ENCODE measurements at places on chromosomes 1 and 21.

GRCh38 chr1:174322202-174322862 lies 125.4 kb upstream of the GPR52 start:
- no peak for DNase-seq

DNA sequence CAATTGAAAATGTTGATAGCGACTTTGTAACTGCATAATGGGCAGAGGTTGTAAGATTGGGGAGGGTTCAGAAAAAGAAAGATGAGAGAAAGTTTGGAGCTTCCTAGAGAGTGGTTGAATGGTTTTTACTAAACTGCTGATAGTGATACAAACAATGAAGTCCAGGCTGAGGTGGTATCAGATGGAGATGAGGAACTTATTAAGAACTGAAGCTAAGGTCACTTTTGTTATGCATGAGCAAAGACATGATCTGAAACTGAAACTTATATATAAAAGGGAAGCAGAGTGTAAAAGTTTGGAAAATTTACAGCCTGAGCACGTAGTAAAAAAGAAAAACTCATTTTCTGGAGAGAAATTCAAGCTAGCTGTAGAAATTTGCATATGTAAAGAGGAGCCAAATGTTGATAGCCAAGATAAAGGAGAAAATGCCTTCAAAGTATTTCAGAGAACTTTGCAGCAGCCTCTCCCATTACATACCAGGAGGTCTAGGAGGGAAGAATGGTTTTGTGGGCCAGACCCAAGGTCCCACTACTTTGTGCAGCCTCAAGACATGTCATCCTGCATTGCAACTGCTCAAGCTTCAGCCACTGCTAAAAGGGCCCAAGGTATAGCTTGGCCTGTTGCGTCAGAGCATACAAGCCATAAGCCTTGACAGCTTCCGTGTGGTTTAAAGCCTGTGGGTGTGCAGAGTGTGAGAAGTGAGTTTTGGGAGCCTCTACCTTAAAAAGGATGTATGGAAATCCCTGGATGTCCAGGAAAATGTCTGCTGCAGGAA lies 843.9 kb downstream of the AMY1C start:
- no peak for DNase-seq

- DNase-seq, result no peak
Measured at GRCh38 chr1:81432654-81433109, 368.1 kb upstream of the ADGRL2 start.

- DNase-seq, result peak; percentile 49
Measured at GRCh38 chr1:30740251-30741238, 17.0 kb downstream of the LAPTM5 start.

DNA sequence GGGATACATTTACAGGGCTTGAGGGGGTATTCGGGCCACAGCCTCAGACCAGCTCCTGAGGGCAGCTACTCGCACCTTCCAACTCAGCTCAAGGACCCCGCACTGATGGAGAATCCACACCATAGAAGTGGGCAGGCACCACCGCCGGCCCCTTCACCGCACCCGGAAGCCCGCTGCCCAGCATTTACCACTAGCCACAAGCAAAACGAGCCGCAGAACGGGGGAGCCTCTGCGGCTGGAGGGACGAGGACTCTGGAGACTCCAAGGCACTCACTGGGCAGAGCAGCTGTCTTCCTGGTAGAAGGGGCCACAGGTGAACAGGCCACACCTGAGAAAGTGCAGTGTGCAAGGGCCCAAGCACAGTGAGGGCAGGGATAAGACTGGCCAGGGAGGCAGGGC lies 5.4 kb downstream of the UBE2J2 start:
- no peak for DNase-seq

DNA sequence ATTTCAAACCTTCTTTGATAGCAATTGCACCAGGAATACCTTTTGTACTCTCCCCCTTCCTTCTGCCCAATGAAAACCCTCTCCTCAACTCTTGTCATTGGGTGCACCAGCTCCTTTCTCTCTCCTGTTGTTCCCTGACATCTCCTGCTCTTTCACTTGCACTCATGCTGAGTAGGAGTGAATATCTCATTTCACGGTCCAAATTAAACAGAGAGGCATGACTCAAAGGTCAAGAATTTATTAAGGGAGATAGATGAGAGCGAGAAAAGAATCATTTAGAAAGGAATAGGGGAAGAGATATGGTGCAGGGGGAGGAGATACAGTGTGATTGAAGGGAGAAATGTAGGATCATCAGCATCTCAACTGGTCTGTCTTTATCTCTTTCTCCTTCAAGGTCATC lies 22.1 kb downstream of the AIM2 start:
- no peak for DNase-seq

GRCh38 chr21:46607636-46608035 lies 2.8 kb upstream of the S100B start:
- no peak for DNase-seq

DNA sequence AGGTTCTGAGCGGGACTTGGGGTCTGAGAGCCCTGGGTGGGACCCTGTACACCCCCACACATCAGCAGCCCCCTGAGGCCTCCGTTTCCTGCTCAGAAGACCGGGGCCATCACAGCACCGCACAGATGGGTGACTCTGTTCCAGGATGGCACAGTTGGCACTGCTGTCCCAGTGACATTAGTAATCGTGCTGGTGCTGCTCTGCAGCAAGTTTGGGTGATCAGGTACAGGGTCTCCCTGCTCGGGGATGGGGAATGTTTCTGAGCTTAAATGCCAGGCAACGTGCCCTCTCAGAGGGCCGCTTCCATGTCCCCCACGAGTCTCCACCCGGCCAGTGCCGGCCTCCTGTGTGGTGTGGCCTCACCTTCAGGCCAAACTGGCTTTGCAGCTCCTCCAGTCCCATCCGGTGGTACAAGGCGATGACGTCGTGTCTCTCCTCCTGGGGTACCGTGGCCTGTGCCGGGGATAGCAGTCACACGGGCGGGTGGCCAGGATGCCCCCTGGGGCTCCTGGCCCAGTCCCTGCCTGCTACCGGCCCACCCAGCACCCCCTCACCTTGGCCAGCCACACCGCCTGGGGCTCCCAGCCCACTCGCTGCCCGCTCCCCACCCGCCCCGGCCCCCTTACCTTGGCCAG lies 17.1 kb downstream of the PRXL2B start:
- no peak for DNase-seq

DNA sequence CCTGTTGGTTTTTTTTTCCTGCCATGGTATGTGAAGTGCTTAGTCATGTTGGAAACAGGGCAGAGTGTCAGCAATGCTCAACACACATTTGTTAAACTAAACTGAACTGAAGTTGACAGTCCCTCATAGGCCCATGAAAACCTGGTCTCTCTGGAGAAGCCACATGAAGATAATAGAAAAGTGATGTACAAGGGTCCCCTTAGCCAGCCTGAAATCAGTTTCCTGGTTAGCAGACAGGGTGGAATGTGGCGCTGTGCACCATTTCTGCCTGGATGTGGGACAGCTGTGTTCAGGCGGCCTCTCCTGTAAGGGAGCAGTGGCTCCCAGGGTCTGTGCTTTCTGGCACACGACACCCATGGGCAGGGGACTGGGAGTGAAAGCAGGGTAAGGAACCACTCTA lies 9.9 kb upstream of the CHI3L1 start:
- no peak for DNase-seq

- no peak for DNase-seq
Measured at GRCh38 chr1:94846308-94846707, 26.2 kb downstream of the SLC44A3 start.

DNA sequence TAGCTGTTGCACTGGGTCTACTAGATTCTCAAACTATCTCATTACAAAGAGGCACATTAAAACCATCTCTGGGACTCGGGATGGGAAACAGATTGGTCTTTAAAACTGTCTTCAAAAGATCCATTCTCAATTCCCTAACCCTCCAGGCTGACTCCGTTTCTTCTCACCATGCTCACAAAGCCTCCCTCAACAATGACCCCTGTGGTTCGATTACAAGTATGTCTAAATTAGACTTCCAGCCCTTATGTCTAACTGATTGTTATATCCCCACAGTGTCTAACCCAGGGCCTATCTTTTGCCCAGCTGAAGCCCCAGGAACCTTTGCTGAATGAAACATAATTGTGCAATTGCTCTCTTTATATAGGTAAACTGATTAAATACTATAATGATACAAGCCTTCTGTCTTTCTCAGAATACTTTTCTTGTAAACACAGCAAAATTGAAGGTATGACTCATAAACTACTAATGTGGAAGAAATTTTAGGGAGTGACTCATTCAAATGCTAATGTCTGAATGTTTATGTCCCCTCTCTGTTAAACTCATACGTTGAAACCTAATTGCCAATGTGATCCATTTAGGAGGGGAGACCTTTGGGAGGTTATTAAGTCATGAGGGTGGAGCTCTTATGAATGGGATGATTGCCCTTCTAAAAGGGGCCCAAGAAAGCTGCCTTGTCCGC lies 65.6 kb upstream of the DAB1 start:
- DNase-seq, result no peak

DNA sequence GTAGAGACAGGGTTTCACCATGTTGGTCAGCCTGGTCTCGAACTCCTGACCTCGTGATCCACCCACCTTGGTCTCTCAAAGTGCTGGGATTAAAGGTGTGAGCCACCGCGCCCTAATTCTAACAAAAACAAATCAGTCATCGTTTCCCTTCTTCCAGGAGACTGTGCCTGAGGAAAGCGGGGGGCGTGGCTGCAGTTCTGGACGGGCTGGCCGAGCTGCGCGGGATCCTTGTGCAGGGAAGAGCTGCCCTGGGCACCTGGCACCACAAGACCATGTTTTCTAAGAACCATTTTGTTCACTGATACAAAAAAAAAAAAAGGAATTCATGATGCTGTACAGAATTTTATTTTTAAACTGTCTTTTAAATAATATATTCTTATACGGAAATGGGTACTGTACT lies 104.2 kb downstream of the WDR4 start:
- DNase-seq, result no peak

DNA sequence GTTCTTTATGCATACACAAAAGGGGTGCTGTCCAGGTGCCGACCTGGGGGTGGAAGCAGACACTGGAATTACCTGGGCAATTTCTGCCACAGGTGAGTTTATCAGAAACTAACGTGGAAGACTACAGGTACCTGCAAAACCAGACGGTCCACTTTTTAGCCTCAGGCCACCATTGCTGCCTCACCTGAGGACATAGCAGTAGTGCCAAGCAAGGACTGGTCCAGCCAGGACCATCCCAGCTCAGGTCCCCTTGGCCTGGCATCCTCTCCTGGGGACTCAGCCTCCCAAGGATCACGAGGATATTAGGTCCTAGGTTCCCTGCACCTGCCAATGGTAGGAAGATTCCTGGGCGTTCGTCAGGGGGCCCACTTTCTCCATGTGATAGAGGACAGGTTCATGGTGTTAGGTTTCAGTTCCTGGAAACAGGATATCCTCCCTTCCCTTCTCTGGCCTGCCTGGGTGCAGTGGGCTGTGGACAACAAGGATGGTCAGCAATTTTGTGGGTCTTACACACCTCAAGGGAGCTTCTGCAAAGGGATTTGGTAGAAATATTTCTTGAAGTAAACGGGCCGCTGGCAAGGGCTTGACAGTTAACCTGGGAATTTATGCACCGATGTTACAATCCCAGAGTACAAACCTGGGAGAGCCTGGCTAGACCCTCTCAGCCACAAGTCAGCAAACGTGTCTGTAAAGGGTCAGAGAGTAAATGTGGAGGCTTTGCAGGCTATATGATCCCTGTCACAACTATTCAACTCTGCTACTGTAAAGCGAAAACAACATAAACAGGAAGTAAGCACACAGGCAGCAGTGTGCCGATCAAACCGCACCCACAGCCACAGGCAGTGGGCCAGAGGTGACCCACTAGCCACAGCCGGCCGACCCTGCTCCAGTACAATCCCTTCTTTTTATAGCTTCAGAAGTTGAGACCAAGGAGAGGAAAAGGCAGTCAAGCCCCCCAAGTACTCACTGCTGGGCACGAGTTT lies 71.4 kb upstream of the RAB4A start:
- DNase-seq, result no peak

- DNase-seq, result no peak
Measured at GRCh38 chr1:234605983-234606783, 3.8 kb downstream of the IRF2BP2 start.

- peak; percentile 19 for DNase-seq
Measured at GRCh38 chr1:19179597-19180264, 30.3 kb downstream of the UBR4 start.
